Calu3 (cell line): ENCODE measurements at places on chromosomes 3 and 15. TPM values are rescaled to one million over a fixed set of nuclear protein-coding genes. Genes with fewer than 3 reads are reported as not detected.

Gene DUOXA2
- 0.34 TPM in 1 of 2 replicates, not detected in the other for total RNA-seq

Gene CCR9
- not detected in 2 replicates for total RNA-seq

Gene ARPC4
- total RNA-seq: 133 and 141 TPM in 2 replicates

Gene FGD5
- not detected in 2 replicates for total RNA-seq

Gene PTX3
- total RNA-seq: 1.8 and 2.9 TPM in 2 replicates

Gene CFAP100
- total RNA-seq: not detected in 2 replicates

Gene DAZL
- total RNA-seq: not detected in 2 replicates

Gene CCDC54
- not detected in 2 replicates for total RNA-seq

Gene CHCHD6
- 38.9 and 45.9 TPM in 2 replicates for total RNA-seq

Gene TRIM42
- not detected in 2 replicates for total RNA-seq

Gene ARGFX
- not detected in 2 replicates for total RNA-seq

Gene TJP1
- 37.4 and 44.3 TPM in 2 replicates for total RNA-seq

Gene TRAT1
- not detected in 2 replicates for total RNA-seq

Gene SGO1
- total RNA-seq: 29.4 and 30.2 TPM in 2 replicates

Gene CAND2
- total RNA-seq: not detected in 2 replicates

Gene PRR20G
- total RNA-seq: not detected in 2 replicates

Gene TEX264
- total RNA-seq: 37.0 and 44.9 TPM in 2 replicates

Gene BTLA
- total RNA-seq: not detected in 2 replicates

Gene RAB11A
- total RNA-seq: 404 and 407 TPM in 2 replicates

Gene LRRC2
- total RNA-seq: not detected in 2 replicates

Gene SAMMSON
- total RNA-seq: not detected in 2 replicates

Gene PROK2
- not detected in 2 replicates for total RNA-seq

Gene CTXND1
- total RNA-seq: not detected in 2 replicates

Gene GOLGA8O
- not detected in 2 replicates for total RNA-seq

Gene ZMYND10
- total RNA-seq: 0.44 and 0.71 TPM in 2 replicates

Gene ARL8B
- total RNA-seq: 44.2 and 47.0 TPM in 2 replicates

Gene CCDC39
- total RNA-seq: not detected in 2 replicates

Gene RHOV
- total RNA-seq: 4.2 and 4.9 TPM in 2 replicates
